Suprapubic skin (tissue), 4 donors: ENCODE measurements at places on chromosomes 1 and 21. TPM values are rescaled to one million over a fixed set of nuclear protein-coding genes. Genes with fewer than 3 reads are reported as not detected.

The AGMAT gene
- total RNA-seq: 0.72 TPM

The KRTAP12-2 gene
- 8.2 TPM for total RNA-seq

The GBP1 gene
- total RNA-seq: 13.0 TPM

The CELA2A gene
- total RNA-seq: not detected

The SLC44A5 gene
- total RNA-seq: 1.1 TPM

The TMEM61 gene
- 2.6 TPM for total RNA-seq

The RAB7B gene
- total RNA-seq: 55.5 TPM

The MROH9 gene
- not detected for total RNA-seq

The DIP2A gene
- 43.6 TPM for total RNA-seq

The CNTN2 gene
- 0.68 TPM for total RNA-seq

The FCMR gene
- 1.9 TPM for total RNA-seq

DNA sequence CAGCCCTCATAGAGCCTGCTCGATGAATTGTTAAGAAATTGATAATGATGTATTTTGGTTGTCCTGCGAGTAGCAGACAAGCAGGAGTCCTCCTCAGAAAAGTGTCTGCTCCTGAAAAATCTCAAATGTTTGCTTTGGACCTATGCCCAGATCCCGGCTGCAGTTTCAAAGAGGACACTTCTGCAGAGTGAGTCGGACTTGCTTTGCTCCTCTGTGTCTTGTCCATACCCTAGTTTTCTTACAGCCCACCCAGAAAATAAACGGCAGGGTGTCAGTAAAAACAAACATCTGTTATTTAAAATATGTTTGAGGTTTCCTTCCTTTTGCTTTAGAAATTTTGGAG is 2.8 kb downstream of the S100A10 start:
- no peaks in the 10 kb centered on the region for H3K27me3 ChIP-seq
- H3K36me3 ChIP-seq: peaks cover 3% of the 10 kb centered on the region
- peak overlapping the region; percentile 69 for H3K4me3 ChIP-seq
- DNase-seq: no peak

DNA sequence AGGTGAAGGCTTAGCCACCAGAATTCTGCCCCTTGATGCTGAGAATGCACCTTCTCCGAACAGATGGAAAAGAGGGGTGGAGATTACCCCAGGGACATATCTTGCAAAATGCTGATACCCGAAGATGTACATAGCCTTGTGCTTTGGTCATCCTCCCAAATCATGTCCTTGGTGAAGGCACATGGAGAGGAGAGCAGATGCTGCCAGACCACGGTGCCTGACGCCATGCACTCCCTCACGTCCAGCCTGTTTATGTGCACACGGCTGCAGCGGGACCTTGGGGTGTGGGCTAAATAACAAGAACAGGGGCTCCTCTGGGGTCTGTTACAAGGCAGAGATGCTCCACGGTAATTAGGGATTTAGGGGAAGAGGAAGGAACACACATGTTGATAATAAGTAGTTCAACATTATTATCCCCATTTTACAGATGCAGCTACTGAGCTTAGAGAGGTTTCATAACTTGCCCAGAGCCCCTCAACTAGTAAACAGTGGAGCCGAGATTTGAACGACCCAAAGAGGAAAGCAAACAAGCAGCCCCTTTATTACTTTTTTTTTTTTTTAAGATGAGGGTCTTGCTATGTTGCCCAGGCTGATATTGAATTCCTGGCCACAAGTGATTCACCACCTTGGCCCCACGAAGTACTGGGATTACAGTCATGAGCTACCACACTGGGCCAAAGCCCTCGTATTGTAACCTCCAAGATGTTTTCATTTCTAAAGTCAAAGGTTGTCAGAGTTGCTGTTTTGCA is 12.9 kb downstream of the EPHX1 start:
- no peaks in the 10 kb centered on the region for H3K27me3 ChIP-seq
- H3K36me3 ChIP-seq: no peaks in the 10 kb centered on the region
- H3K4me1 ChIP-seq: peaks cover 30% of the 10 kb centered on the region
- no peak for DNase-seq
- no peak overlapping the region for H3K4me3 ChIP-seq

DNA sequence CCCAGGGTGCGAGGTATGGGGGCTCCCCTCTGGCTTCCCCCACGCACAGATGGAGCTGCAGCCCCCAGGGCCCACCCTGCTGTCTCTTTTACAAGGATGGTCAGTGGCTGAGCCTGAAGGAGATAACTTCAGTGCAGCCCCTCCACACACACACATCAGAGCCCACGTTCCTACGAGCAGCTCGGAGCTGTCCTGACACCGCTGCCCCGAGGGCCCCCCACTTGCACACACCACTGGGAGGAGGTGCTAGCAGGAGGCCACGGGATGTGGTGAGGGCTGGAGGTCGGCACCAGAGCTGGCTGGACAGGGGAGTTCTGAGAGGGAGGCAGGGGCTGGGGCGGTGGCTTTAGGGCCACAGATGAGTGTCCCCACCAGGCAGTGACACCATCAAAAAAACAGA is 53.9 kb downstream of the MORN1 start:
- no peaks in the 10 kb centered on the region for H3K36me3 ChIP-seq
- H3K4me3 ChIP-seq: no peak overlapping the region

GRCh38 chr1:51906306-51907078 is 28.0 kb upstream of the NRDC start:
- H3K27ac ChIP-seq: no peak overlapping the region
- peaks cover 44% of the 10 kb centered on the region for H3K27me3 ChIP-seq
- no peaks in the 10 kb centered on the region for H3K36me3 ChIP-seq
- no peak for DNase-seq
- no peaks in the 10 kb centered on the region for H3K4me1 ChIP-seq

- peak overlapping the region; percentile 59 for H3K27ac ChIP-seq
- no peaks in the 10 kb centered on the region for H3K27me3 ChIP-seq
- no peaks in the 10 kb centered on the region for H3K36me3 ChIP-seq
- peaks cover 32% of the 10 kb centered on the region for H3K4me1 ChIP-seq
Observed at GRCh38 chr1:229093238-229093540, 177.7 kb upstream of the RAB4A start.

GRCh38 chr21:35460441-35460840 is 411.3 kb upstream of the RUNX1 start:
- no peaks in the 10 kb centered on the region for H3K36me3 ChIP-seq
- H3K4me1 ChIP-seq: no peaks in the 10 kb centered on the region
- no peaks in the 10 kb centered on the region for H3K27me3 ChIP-seq
- H3K4me3 ChIP-seq: no peak overlapping the region

DNA sequence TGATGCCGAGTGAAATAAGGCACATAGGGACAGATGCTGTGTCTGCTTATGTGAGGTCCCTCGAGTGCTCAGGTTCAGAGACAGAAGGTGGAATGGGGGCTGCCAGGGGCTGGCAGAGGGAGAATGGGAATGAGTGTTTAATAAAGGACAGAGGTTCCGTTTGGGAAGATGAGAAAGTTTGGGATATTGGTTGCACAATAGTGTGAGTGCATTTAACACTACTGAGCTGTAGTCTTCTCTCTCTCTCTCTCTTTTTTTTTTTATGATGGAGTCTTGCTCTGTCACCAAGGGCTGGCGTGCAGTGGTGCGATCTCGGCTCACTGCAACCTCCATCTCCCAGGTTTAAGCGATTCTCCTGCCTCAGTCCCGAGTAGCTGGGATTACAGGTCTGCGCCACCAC is 44.9 kb downstream of the TRAPPC10 start:
- no peaks in the 10 kb centered on the region for H3K27me3 ChIP-seq
- H3K4me1 ChIP-seq: no peaks in the 10 kb centered on the region
- peak; percentile 26 for DNase-seq
- no peak overlapping the region for H3K27ac ChIP-seq

DNA sequence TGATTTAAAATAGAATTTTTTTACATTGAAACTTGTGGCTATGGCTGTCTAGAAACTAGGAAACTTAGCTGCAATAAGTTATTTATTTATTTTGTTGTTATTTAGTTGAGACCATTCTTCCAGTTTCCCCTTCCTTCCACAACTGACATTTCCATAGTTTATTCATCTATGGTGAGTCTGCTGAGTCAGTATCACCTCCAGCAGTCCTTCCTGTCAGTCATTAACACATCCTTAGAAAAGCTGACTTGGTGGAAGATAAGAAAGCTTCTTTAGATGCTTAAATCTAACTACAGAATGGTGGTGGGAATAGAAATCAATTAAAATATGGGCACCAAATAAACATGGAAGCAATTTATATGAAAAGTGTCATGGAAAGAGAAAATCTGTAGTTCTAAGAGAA is 714.0 kb downstream of the RWDD3 start:
- DNase-seq: no peak
- H3K4me1 ChIP-seq: no peaks in the 10 kb centered on the region
- H3K27me3 ChIP-seq: no peaks in the 10 kb centered on the region
- H3K4me3 ChIP-seq: no peak overlapping the region
- no peak overlapping the region for H3K27ac ChIP-seq

GRCh38 chr1:178487070-178487615 is 9.6 kb downstream of the CLEC20A start:
- peak overlapping the region; percentile 30 for H3K4me3 ChIP-seq

DNA sequence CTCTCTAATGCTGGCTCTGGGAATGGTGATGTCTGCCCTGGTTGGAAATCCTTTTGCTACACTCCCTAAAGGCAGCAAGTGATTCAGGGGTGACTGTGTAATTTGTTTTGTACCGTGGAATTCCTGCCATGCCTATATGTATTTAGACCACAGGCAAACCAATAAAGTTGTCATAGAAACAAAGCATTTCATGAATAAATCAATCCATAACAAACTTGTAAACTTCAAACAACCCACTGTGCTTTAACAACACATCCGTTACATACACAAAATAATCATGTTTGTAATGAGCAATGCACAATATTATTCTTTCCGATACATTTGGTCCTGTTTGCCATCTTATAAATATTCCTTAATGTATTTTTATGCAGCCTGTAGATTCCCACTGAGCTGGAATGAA is 330.3 kb upstream of the SNX7 start:
- peaks cover 15% of the 10 kb centered on the region for H3K4me1 ChIP-seq
- H3K27ac ChIP-seq: no peak overlapping the region
- H3K36me3 ChIP-seq: no peaks in the 10 kb centered on the region
- DNase-seq: no peak
- H3K4me3 ChIP-seq: no peak overlapping the region

DNA sequence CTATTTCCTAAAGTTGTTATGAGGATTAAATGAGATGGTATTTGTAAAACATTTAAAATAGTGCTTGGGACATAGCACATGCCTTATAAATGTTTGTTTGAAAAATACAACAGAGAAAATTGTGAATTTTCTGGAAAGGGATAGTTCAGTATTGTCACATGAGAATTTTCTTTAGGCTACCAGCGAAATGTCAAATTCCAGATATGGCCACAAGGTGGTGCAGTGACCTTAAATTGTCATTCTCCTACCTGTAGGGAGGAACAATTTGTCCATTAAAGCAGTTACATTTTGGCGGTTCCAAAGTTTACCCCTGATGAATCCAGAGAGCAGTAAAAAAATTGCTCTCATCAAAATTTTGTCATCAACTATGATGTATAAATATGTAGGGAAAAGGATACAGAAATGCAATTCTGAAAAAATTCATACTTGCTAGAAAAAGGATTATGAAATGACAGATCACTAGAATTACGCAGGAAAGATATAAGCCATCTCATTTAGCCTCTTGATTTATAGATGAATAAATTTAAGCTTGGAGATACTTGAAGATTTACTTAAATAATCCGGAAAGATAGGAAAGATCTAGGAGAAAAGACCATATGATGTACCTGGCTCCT is 50.2 kb upstream of the TSHB start:
- no peaks in the 10 kb centered on the region for H3K27me3 ChIP-seq
- H3K4me3 ChIP-seq: no peak overlapping the region
- no peaks in the 10 kb centered on the region for H3K4me1 ChIP-seq
- DNase-seq: no peak
- no peak overlapping the region for H3K27ac ChIP-seq

GRCh38 chr1:162279136-162279498 is 97.5 kb downstream of the SPATA46 start:
- no peak overlapping the region for H3K27ac ChIP-seq
- no peaks in the 10 kb centered on the region for H3K27me3 ChIP-seq
- H3K4me3 ChIP-seq: no peak overlapping the region
- DNase-seq: no peak
- H3K4me1 ChIP-seq: peaks cover 7% of the 10 kb centered on the region

DNA sequence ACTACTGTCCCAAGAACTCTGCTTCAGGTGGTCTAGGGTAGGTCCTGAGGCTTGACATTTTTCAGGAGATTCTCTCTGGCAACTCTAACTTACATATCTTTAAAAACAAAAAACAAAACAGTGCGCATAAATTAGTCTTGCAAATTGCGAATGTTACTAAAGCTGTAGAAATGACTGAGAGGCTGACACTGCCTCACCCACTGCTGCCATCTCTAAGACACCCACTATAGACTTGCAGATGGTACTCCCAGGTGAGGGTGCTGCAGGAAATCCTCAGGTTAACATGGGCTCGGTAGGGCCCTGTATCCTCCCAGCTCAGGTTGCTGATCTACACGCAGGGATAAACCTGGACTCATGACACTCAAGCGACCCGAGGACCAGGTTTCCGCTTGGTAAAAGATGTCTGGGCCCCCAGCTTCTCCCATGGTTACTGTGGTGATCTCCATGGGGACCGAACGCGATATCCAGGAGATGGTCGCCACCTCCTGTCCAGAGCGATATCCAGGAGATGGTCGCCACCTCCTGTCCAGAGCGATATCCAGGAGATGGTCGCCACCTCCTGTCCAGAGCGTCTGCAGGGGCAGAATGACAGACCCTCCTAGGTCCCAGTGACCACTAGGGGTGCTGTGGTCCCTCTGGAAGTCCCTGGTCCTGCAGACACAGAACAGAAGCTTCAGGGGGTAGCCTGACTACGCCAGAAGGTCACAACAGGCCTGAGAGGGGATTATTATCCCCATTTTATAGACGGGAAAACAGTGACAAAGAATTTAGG is 16.2 kb upstream of the LY9 start:
- H3K4me1 ChIP-seq: peaks cover 31% of the 10 kb centered on the region
- H3K27ac ChIP-seq: no peak overlapping the region
- H3K4me3 ChIP-seq: no peak overlapping the region
- no peaks in the 10 kb centered on the region for H3K27me3 ChIP-seq

- no peaks in the 10 kb centered on the region for H3K27me3 ChIP-seq
- H3K36me3 ChIP-seq: no peaks in the 10 kb centered on the region
- H3K4me1 ChIP-seq: no peaks in the 10 kb centered on the region
- H3K4me3 ChIP-seq: no peak overlapping the region
- no peak overlapping the region for H3K27ac ChIP-seq
- DNase-seq: no peak
Observed at GRCh38 chr1:175757381-175758015, 14.1 kb upstream of the TNR start.

- DNase-seq: no peak
- no peak overlapping the region for H3K4me3 ChIP-seq
- no peaks in the 10 kb centered on the region for H3K36me3 ChIP-seq
- H3K4me1 ChIP-seq: peaks cover 22% of the 10 kb centered on the region
- H3K27ac ChIP-seq: no peak overlapping the region
Observed at GRCh38 chr1:32138965-32139364, 31.1 kb downstream of the KPNA6 start.

- H3K27me3 ChIP-seq: no peaks in the 10 kb centered on the region
- peak overlapping the region; percentile 35 for H3K27ac ChIP-seq
- peaks cover 46% of the 10 kb centered on the region for H3K4me1 ChIP-seq
- DNase-seq: no peak
- no peaks in the 10 kb centered on the region for H3K36me3 ChIP-seq
Observed at GRCh38 chr1:1419813-1420653, 1.0 kb downstream of the ANKRD65 start.

DNA sequence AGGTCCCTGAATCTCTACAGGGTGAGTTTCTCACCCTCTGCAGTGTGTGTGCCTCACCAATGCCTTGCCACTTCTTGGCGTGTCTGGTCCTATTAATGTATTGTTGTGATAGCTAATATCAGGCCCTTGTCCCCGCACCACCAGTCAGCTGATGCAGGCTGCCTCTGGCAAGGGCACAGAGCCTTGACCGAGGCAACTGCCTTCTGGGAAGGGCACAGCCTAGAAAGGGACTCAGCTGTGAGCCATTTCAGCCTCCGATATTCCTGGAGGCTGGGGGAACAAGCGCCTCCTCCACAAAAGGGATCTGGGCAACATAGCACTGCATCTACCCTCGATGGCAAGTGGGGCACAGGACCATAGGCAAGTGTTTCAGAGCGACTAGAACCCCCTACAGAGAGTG is 27.0 kb downstream of the IL10RB start:
- peaks cover 47% of the 10 kb centered on the region for H3K36me3 ChIP-seq
- H3K27me3 ChIP-seq: no peaks in the 10 kb centered on the region
- no peak overlapping the region for H3K4me3 ChIP-seq
